Stimulated activated CD8-positive, alpha-beta memory T cell treated with anti-CD3 and anti-CD28 coated beads, Interleukin-7, amount 100 ng/mL, for 24 hours (primary cell): ENCODE measurements at places on chromosomes 4 and X.

- DNase-seq: no peak
Measured at GRCh38 chrX:86455495-86455894, 307.2 kb downstream of the DACH2 start.

GRCh38 chrX:40581336-40581920, 658 bp downstream of the ATP6AP2 start:
- DNase-seq: no peak

- DNase-seq: no peak
Measured at GRCh38 chr4:14902342-14902741, 99.9 kb upstream of the CPEB2 start.

DNA sequence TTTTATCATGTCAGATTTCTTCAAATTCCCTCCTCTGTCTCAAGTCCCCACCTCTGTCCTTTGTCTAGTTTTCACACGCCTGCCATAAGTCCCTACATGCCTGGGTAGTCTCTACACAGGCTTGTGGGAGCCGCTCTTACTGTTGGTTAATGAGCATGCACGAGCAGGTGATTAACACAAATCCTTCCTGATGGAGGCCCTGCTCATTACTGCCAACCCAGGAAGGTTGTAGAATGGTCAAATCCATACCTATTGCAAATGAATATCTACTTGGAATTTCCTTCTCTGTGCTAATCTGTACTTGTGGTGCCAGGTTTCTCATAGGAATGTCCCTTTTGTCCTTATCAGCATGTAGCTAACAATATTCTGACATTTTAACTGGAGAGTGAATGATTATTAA, 208.4 kb upstream of the HDX start:
- DNase-seq: no peak

DNA sequence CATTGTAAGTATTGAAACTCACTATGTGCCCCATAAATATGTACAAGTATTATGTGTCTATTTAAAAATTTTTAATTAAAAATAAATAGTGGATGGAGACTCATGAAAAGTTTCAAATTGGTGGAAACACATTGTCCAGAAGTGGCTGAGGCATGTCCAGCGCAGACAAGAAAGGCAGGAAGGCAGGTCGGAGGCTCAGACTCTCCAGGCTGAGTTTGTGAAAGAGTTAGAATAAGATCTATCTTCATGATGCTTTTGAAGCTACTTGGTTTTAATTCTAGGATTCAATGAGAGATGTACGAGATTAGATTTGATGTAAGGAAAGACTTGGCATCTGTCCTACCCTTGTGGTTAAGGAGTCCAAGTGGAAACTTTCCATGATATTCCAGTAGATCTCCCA, 19.8 kb downstream of the PNMA6F start:
- DNase-seq: no peak

GRCh38 chr4:118557298-118557851, 127.8 kb upstream of the METTL14 start:
- no peak for DNase-seq

GRCh38 chr4:76570141-76570973, 135.3 kb downstream of the SHROOM3 start:
- DNase-seq: no peak

- DNase-seq: peak; percentile 22
Measured at GRCh38 chr4:163484906-163485305, 9.6 kb upstream of the TMA16 start.

GRCh38 chr4:127400731-127401346, 231.9 kb upstream of the INTU start:
- DNase-seq: no peak

- no peak for DNase-seq
Measured at GRCh38 chrX:47573341-47574075, 8.7 kb upstream of the TIMP1 start.

- DNase-seq: no peak
Measured at GRCh38 chrX:29541038-29541437, 674.3 kb upstream of the MAGEB2 start.

GRCh38 chr4:14111730-14112181, 484.2 kb upstream of the BOD1L1 start:
- no peak for DNase-seq

GRCh38 chrX:12412561-12412960, 274.3 kb downstream of the FRMPD4 start:
- no peak for DNase-seq

- no peak for DNase-seq
Measured at GRCh38 chrX:110046001-110046400, 43.1 kb downstream of the TMEM164 start.

DNA sequence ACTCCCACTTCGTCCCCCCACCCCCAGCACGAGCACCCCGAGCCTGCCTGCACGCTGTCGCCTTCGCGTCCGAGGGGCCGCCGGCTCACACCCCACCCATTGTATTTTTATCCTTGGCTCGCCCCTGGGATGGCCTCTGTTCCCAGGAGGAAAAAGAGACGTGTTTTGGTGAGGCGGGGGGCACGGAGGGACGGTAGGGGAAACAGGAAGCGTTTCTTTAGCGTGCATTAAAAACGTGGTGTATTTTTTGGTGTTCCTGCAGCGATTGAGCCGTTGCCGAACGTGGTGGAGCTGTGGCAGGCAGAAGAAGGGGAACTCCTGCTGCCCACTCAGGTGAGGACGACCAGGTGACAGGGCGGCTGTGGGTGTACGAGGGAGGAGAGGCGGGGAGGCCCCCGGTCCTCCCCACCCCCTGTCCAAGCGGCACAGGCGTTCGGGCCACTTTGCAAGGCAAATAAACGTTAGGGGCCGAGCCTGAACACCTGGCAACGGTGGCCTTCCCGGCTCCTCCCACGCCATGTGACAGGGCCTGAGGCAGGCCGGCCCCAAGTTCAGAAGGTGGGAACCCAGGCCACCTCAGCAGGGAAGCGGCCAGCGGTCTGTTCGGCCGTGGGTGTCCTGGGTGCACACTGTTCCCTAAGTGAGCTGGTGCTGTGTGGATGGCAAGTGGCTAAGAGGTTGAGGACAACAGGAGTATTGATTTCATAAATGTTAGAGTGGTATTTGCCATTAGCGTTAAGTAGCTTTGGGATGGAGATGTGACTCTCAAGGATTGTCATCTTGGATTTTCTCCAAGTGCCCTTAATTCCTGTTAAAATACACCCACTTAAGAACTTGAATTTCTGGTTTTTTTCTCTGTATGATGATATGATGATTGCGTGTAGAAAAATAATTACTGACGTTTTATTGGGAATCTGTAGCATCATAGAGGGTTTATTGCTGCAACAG, 1.1 kb downstream of the TMEM131L start:
- no peak for DNase-seq

GRCh38 chrX:2928583-2929434, at the start of gene ARSD:
Gene ARSD (minus strand): TSS chrX:2929339. CDS start chrX:2929275, 64 bp downstream.
- peak; percentile 11 for DNase-seq

GRCh38 chr4:73822812-73823504, 13.5 kb upstream of the CXCL6 start:
- no peak for DNase-seq

GRCh38 chrX:138771047-138771446, 59.5 kb upstream of the FGF13 start:
- no peak for DNase-seq

DNA sequence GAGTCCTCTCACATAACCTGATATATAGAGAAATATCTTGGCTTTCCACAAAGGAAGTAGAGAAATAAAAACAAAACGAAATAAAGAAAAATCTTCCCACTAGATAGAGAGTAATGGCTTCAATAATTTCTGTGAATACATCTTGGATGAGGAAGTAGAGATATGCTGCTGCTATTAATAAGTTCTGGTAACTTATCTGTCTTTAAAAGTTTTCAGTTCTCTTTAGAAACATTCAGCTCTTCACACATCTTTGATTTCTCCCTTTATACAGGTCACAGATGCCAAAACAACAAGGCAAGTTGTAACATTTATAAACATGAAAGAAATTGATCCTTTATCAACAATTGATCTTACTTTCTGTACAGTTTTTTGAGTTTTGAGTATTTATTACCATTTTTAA, 615.8 kb downstream of the TRAM1L1 start:
- no peak for DNase-seq

DNA sequence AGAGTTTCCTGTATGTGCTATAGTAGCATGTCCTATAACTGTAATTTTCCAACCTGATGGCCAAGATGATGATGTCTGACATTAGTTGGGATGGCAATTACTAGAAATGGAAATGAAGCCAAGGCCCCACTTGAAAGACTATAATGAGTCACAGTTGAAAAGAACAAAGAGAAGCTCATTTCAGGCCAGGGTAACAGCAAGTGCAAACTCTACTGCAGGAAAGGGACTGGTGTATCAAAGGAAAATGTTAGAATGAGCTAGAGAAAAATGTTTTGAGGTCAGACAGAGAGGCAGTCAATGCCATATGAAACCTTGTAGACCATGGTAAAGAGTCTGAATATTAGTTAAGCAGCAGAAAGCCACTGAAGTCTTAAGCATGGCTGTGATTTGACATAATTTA, 146.2 kb upstream of the SH3RF1 start:
- DNase-seq: no peak

DNA sequence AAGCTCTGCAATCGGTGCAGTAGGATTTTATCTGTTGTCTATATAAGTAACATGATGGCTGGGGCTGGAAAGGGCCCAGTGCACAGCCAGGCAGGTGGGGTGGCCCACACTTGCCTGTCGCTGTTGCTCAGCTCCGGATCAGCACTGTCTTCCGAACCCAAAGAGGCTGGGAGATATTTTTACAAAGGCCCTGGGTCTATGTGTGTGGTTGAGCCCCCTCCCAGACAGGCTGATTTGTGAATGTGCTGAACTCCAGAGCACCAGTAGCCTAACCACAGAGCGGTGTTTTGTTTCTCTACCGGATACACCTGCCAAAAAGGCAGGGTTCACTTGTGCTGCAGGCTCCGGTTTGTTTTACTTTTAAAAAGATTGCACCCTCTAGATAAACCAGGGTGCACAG, 33.5 kb upstream of the CHRNA9 start:
- no peak for DNase-seq

GRCh38 chrX:133321451-133321850, 93.8 kb downstream of the GPC4 start:
- no peak for DNase-seq

DNA sequence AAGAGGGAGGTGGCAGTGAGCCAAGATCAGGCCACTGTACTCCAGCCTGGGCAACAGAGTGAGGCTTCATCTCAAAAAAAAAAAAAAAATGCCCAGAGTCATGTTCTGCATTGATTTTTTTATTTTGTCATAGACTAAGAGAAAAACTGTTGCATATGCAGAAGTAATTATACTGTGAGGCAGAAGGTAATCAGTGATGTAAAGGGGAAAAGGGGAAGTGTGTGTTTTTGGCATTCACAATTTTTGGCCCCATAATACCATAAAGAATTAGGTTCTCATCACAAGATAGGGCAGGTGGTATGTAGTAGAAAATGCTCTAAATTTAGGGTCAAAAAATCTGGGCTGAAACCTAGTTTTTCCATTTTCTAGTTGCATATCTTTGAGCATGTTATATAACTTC, 47.3 kb upstream of the GAB1 start:
- no peak for DNase-seq

DNA sequence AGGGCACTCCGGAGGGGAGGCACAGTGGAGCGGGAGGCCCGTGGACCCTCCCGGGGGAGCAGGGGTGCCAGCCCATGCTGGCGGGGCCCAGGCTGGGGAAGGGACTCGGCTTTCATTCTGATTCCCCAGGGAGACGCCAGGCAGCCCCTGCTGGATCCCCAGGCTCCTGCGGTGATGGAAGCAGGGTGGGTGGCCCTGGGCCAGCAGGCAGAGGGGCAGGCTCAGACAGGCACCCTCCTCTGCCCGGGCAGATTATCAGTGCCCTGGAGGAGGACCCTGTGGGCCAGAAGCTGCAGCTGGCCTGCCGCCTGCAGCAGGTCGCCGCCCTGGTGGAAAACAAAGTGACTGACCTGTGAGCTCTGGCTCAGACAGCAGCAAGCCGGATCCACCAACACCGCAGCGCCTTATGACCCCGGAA, 2.1 kb upstream of the SRPK3 start:
- DNase-seq: no peak

DNA sequence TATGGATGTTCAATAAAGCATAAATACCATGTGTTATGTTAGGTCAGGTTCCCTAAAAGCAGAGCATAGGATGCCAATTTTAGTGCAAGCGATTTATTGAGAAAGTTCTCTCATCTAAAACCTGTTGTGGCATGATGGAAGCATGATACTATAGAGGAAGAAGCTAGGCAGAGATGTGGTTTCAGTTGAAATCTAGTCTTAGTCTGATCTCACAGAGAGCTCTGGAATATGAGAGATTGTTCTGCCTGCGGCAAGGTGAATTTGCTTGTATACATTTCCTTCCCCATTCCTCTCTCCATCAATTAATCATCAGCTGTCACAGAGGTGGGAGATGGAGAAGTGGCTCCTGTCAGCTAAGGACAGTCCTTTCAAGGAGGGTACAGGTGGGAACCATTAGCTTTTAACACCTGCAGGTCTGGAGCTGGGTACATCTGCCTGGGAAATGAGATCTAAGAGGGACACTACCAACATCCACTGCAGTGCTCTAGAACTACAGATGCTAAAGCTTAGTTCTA, 252.4 kb downstream of the CFAP299 start:
- DNase-seq: no peak

GRCh38 chr4:55364691-55365344, 18.8 kb downstream of the SRD5A3 start:
- DNase-seq: no peak

GRCh38 chrX:17535229-17535628, 160.2 kb downstream of the NHS start:
- peak; percentile 4 for DNase-seq

- no peak for DNase-seq
Measured at GRCh38 chr4:84417997-84418709, 80.9 kb downstream of the NKX6-1 start.

DNA sequence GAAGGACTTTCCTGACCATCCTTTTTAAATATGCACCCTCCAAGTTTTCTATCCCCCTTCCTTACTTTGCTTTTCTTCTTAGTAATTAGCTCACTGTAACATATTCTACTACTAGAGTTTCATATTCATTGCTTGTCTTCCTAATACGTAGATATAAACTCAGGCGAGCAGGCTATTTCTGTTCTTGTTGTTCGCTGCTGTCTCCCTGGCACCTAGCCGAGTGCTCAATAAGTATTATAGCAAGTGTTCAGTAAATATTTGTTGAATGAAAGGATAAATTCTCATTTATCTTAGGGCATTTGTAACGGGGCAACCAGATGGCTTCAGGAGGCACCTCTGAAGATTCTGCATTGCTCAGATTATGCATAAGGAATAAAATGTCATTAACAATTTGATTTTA, 6.8 kb upstream of the RHOH start:
- DNase-seq: no peak

DNA sequence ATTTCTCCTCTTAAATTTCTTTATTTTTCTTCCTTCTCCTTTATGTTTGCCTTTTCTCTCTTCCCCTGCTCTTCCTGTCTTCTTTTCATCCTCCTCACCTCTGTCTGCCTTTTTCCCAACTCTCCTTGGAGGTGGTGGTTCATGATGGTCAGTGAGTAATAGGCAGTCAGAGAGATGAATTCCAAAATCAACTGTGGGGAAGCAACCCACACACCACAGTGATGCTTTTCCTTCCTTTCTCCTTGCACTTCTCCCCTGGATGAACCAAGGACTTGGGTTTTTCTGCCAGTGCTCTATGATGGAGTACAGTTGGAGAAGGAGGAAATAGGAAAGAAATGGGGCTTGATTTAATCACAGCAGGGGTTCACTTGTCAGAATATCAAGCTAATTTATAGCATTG, 153.8 kb downstream of the DCK start:
- no peak for DNase-seq
